ENCODE measurements at places on chromosomes 4 and X.

DNA sequence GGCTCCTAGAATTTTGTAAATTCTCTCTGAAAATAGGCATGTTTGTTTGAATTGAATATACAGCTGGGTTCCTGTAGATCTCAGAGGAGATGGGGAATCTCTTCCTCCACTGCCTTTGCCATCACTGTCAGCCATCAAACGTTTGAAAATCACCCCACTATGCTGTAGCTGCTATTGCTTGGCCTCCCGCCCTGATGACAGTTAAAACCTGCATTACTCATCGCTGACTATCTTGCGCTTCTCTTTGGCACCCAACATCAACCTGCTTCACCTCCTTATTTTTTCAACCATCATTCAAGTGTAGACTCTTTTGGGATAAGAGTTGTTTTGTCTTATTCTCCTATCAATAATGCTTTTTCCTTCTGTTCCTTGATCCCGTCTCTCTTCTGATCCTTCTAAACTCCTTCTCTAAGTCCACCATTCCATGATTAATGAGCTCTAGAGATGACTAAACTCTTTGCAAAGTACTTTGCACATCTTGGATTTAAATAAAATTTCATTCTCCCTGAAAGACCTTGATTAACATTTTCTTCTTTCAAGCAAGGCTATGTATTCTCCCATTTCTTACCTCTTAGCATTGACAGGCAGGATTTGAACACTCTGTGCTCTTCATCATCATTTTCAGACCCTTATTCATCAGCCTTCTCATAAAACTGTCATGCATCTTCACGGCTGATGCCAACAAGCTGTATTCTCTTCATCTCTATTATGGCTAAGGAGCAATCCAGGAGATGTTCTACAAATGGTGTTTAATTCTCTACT is 133.0 kb downstream of the SNCA start:
- no peak for DNase-seq

- DNase-seq = no peak
Observed at GRCh38 chrX:133364196-133364595, 51.1 kb downstream of the GPC4 start.

DNA sequence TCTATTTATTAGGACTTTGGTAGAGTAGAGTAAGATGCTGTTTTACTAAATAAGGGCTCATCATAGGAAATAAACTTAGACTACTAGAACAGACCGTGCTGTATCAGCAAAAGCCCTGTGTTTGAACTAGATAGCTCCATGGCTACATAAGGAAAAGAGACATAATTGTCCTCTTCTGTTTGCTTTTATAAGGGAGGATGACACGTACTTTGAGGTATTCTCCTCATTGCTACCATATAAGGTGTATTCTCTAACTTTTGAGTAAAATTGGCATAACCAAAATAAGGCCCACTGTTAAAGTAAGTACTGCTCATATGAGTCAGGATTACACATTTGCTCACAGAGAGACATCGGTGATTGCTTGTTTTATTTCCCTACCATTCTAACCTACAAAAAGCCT is 64.3 kb downstream of the PDLIM5 start:
- DNase-seq = no peak

- no peak for DNase-seq
Observed at GRCh38 chrX:49019050-49019449, 17.0 kb upstream of the GRIPAP1 start.

- DNase-seq = no peak
Observed at GRCh38 chrX:133985164-133985966, at the start of gene GPC3. Gene GPC3, minus strand, starts transcription at chrX:133985594.

GRCh38 chr4:100789991-100790390 is 272.2 kb upstream of the EMCN start:
- DNase-seq = no peak

GRCh38 chr4:184453365-184454160 is 20.8 kb downstream of the IRF2 start:
- DNase-seq = peak; percentile 60

DNA sequence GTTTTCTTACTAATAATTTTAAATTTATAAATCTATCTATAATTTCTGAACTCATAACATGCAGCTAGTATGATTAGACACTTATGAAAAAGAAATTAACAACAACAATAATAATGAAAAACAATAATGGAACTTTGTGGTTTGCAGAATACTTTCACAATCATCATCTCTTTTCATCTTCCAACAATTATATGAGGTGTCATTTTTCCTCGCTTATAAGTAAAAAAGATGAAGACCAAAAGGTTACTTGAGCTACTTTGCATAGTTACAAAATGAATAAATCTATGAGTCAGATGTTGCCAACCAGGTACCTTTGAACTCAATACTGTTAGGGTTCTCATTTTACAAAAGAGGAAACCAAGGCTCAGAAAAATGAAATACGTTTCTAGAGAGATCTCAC is 98.5 kb upstream of the ELOVL6 start:
- no peak for DNase-seq

DNA sequence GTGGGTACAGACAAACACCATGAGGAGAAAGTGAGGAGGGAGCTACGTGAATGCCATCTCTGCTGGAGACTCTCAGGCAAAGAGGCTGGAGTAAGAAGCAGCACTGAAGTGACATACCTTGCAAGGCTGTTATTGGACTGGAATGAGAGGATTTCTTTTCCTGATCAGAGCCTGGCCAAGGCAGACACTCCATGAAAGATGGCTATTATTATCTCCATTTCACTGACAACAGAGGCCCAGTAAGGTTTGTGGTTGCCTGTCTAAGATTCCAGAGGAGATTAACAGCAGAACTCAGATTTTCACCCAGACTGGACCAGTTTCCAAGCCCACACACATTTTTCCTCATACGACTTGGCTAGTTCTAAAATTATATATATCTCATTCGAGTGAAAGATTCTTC is 162.0 kb upstream of the EOLA2 start:
- no peak for DNase-seq

- no peak for DNase-seq
Observed at GRCh38 chrX:100687546-100687945, 43.5 kb downstream of the SRPX2 start.

DNA sequence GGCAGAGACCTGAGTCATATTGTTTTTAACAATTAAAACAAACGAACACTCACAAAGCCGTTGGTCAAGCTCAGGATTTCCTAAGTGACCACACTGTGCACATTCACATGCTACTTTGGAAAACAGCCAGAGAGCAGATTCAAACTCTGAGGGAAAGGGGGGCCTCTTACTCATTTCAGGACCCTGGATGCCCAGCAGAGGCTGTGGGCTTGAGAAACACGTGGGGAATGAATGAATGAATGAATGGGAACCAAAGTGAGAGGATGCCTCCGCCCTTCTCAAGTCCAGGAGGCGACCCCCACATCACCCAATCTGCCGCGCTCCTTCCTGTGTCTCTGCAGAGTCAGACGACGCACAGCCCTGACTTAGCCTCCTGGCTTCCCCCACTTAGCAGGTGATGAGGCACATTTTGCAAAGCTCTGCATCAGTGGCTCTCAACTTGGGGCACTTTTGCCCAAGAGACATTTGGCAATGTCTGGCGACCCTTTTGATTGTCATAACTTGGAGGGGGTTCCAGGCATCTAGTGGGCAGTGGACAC is 76.0 kb downstream of the ABLIM2 start:
- DNase-seq = peak; percentile 47

DNA sequence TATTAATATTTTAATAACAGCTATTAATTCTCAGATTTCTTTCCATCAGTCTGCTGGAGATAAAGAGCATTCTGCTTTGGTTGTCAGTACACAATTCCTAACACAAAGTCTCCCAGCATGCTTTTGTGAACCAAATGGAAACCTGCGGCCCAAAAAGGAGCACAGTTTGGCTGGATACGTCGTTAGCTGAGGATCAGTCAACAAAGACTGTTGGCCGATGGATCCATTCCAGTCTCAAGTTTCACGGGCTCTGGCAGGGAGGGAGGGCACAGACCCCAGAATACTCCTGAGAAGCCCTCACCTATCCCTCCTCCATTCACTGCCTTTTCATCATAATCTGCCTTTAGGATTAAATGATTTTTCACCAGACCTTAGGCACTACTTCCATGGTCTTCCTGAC is 26.3 kb upstream of the PRSS48 start:
- no peak for DNase-seq

- DNase-seq = no peak
Observed at GRCh38 chr4:118743867-118744266, 58.7 kb downstream of the METTL14 start.

- no peak for DNase-seq
Observed at GRCh38 chrX:110944751-110945675, 149.4 kb upstream of the CHRDL1 start.

DNA sequence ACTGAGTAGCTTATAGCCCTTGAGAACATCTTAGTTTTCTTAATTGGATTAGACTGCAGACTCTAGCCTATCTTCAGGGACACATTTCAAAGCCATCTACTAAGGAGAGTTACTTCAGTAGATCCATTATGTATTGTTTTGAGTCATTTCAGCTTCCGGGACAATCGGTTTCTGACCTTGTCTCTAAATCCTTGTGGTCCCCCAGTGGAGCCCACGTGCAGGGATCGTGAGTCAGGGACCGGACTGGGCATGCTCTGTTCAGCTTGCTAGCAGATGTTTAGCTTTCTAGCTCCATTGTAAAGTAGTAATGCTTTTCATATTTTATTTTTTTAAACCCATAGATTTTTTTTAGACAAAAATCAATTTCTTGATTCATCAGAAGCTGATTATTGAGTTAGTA is 211.9 kb upstream of the PRPS2 start:
- no peak for DNase-seq
